ENCODE measurements at places on chromosomes 13 and 19.

DNA sequence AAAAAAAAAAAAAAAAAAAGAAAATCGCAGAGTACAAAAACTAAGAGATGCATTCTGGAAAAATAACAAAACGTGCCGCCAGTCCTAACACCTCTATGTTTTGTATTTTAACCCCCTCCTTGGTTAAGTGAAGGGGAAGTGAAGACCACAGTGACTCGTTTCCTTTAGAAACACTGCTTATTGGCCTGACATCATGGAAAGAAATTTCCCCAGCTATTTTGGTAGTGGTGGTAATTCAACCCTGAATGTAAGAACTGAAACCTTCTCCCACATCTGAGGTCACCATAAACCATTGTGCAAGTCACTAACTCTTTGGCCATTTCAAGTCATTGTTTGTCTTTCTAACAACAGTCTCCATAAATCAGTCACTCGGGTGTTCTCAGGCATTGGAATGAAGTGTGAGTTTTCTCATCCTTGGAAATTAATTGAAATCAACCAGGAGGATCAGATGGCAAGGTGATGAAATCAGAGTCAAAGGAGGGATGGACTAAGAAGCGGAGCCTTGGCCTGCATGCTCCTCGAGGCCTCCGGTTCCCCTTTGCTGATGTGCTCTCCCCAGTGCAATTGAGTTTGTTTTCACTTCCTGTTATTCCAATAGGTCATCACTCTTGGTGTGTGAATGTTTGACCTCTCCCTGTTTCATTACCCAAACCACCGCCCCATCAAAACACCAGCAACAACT, 443.9 kb downstream of the FGF9 start:
- peak; percentile 29 for DNase-seq

DNA sequence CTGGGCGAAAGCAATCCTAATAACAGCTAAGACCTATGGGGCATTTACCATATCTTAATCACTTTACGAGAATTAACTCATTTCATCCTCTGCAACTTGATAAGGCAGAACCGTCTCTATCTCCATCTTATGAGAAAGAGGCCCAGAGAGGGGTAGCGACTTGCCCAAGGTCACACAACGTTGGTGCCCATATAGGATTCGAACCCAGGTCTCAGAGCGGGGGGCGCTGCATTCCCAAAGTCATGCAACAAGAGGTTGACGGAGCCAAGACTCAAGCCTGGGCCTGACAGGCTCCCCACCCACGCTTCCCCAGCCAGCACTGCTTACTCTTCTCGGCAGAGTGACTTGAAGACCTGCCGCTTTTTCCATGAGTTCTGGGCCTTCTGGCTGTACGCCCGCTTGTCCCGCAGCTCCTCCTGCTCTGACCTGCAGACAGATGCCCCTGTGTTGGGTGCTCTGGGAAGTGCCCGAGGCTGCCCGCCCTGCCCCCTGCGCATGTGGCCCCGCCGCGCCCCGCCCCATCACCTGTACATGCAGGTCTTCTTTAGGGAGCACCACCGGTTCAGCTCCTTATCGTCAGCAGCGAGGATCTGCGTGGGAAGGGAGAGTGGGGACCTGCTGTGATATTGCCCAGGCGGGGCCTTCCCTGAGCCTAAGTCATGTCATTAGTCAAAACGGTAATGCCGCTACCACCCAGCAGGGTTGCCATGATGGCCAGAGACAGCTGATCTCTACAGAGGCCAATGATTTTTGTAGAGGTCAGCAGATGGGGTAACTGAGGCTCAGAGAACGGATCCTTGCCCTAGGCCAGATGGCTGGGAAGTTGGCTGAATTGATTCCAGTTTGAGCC, 10.8 kb downstream of the KRI1 start:
- DNase-seq = no peak

- no peak for DNase-seq
Observed at GRCh38 chr19:35118268-35119020, 2.8 kb downstream of the FXYD3 start.

DNA sequence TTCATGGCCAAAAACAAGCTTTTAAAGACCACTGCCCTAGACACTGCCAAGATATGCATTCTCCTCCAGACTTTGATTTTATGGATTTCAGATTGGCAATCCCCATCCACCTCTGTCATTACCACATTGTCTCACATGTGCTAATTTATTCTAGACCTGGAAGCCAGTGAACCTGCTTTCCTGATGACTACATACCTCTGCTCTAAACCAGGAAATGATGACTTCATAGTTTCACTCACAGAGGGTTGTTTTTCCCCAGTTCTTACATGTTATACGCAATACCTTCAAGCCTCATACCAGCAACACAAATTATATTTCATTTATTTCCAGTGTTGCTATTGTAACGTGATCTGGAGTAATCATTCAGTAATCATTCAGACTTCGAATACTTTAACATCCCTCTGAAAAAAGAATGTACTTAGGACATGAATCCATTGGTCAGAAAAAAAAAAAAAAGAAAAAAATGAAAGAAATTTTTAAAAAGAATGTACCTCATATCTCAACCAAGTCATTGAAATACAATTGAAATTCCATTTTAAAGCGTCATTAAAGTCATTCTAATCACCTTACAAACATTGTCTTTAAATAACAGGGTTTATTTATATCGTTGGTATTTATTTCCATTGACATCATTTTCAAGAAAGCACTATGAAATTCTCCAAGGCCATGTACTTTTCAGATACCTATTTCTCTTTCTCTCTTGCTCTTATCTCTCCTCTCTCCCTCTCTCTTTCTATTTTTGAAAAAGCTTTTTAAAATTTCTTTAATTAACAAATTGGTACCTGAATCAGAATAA, 33.4 kb upstream of the KLF5 start:
- no peak for DNase-seq

- DNase-seq = peak; percentile 29
Observed at GRCh38 chr13:42880056-42880605, 98.7 kb downstream of the FAM216B start.

- DNase-seq = no peak
Observed at GRCh38 chr13:76641056-76641455, 245.1 kb downstream of the KCTD12 start.

DNA sequence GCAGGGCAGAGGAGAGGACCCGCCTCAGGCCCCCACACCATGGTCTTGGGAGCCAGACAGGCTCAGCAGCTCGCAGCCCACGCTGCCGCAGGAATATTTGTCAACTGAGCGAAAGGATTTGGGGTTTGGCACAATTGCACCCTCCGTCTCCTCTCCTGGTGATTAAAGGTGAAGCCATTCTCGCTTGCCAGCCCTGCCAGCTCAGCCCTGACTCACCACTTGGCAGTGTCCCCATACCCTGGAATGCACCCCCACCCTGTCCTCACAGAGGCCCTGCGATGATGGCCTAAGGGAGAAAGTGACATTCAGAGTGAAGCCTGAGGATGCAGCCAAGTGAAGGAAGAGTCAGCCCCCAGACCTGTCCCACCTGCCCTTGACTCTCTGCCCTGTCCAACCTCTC, 18.8 kb downstream of the CYTH2 start:
- DNase-seq = no peak

- DNase-seq = no peak
Observed at GRCh38 chr19:47322058-47322457, 9.9 kb upstream of the C5AR2 start.

- DNase-seq = no peak
Observed at GRCh38 chr13:44756276-44756810, 180.2 kb upstream of the TSC22D1 start.

DNA sequence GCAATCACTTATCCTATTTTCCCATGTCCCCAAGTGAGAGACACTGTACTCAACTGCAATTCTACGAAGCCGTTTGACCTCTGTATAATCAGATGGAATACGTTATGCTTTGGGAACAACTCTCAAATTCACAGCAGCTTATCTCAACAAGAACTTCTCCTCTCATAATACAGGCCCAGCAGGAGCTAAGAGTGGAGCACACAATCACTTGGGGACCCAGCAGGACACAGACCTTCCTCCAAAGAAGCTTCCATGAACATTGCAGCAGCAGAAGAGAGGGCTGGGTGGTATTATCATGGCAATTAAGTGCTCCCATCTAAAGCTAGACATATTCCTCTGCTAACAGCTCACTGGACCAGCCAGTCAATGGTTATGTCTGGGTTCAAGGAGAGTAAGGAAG, 428.3 kb upstream of the MIR17HG start:
- DNase-seq = no peak

- DNase-seq = no peak
Observed at GRCh38 chr13:23620211-23620610, 50.0 kb downstream of the TNFRSF19 start.

- no peak for DNase-seq
Observed at GRCh38 chr19:53947624-53948023, 15.1 kb upstream of the CACNG8 start.

GRCh38 chr19:14525729-14526128, 3.7 kb upstream of the TECR start:
- no peak for DNase-seq

DNA sequence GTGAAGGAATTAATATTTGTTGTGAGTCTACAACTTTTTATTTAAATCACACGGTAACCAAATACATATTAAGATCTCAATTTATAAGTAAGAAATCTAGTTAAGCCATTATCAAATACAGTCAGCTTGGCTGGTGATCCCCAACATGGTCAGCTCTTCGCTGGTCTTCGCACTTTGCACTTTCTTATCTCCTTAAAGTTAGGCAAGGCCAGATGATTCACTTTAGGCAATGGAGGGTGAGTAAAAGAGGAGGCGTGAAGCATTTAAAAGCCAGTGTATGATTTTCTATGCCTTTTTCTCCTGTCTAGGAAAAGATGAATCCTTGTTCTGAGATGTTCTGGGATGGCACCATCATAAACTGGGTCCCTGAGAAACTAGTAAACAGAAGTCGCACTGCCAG, 793.7 kb upstream of the ARGLU1 start:
- DNase-seq = no peak

DNA sequence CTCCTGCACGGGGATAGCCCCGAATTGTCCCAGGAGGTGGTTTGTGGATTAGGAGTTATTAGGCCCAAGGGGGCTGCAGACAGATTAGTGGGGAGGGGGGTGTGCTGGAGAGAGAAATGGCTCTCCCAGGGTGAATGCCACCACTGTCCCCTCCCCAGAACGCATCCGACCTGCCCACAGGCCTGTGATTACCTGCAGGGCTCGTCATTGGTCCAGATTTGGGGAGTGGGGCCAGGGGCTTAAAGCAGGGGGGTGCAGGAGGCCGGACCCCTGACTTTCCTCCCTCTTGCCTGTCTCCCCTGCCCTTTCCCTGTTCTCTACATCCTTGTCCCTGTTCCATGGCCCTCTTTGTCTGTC, 1.2 kb downstream of the NRTN start:
- DNase-seq = no peak

GRCh38 chr13:63896321-63896720, 2480.7 kb upstream of the PCDH20 start:
- no peak for DNase-seq

DNA sequence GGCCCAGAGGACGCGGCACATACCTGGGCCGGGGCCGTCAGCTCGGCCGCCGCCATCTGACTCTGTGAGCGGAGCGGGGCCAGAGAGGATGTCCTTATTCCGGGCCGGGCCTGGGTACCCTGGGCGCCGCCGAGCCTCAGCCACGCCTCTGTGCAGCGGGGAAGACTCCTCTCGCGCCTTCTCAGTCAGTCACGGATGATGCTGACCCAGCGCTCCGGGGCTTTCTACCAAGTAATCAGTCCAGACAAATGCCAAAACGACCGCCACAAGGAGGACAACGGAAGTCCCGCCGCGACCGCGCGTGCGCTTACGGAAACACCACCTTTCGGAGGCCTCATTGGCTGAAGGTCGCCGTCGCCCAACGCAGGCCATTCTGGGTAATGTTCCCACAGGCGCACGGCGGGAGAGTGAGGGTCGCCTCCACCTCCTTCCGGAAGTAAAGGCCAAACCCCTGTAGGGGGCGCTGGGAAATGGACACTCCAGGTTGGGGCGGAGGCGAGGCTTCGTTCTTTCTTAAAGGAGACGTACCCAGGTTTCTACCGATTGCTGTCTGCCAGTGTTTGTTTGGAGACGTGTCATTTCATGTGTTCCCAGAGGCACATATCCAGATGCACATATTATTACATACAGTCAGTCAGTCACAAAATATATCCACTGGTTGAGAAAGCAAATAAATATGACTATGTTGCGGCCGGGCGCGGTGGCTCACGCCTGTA, at the start of gene ZNF256:
ZNF256 (minus strand) TSS at position 288 of the 716 bp plus-strand sequence; CDS start at position 56, 232 bp downstream.
- peak; percentile 82 for DNase-seq

DNA sequence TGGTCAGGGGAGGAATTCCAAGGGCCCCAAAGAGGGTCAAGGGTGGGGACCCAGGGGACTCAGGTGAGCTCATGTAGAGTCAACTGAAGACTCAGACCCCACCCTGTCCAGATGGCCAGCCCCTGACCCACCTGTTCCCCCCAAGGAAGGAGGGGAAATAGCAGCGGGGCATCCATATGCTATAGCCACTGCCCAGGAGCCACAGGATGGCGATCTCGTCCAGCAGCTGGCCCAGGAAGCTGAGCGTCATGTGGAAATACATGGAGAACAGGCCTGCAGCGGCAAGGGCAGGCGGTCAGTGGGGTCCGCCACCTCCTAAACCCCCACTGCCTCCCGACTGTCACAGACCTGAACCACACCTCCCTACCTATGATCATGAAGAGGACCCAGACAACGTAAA, 21.4 kb downstream of the ACER1 start:
- DNase-seq = no peak

GRCh38 chr19:34888091-34888490, 38.6 kb upstream of the ZNF30 start:
- DNase-seq = no peak

DNA sequence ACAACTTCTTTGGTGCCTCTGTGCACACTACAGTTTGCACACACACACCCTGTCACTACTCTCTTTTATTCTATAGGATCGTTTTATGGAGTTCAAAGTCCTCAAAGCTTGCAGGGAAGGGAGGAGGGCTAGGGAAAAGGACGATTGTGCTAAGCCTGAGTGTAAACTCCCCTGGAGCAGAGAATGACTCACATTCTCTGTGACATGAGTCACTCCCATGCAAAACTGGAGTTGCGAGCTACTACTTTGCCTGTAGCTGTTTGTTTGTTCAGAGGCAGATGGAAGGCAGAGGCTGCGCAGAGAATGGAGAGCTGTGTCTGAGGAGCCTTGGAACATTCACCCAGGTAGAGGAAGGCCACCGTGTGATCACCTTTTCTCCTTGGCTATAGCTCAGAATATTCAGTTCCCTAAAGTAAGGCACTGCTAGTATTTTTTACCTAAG, 80.5 kb upstream of the MBNL2 start:
- no peak for DNase-seq

GRCh38 chr19:49455773-49456172, 2.7 kb downstream of the ALDH16A1 start:
- no peak for DNase-seq

- DNase-seq = no peak
Observed at GRCh38 chr13:19960653-19960976, 2.1 kb downstream of the ZMYM2 start.
